ENCODE measurements at places on chromosomes 4 and X. TPM values are rescaled to one million over a fixed set of nuclear protein-coding genes. Genes with fewer than 3 reads are reported as not detected.

Gene SERTM2
- total RNA-seq, result 2.0 TPM

DNA sequence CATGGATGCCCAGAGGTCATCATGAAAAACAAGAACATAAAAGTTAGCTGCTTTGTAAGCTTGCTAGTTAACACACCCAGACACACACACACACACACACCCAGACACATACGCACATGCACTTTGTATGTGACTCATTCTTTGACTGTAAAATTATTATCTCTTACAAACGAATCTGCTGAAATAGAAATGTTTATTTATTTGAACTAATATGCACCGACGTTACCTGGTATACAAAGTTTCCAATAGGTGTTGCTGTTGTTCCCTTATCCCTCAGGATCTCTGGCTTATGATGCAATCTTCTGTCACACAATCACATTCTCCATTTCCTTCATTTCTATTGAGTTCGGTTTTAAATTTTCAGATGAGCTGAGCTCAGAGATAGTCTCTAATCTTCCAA, 209.3 kb downstream of the PTTG2 start:
- DNase-seq, result no peak
- H3K4me1 ChIP-seq, result peaks cover 12% of the 10 kb centered on the region
- H3K4me3 ChIP-seq, result no peak overlapping the region
- no peaks in the 10 kb centered on the region for H3K27me3 ChIP-seq
- no peak overlapping the region for H3K27ac ChIP-seq

DNA sequence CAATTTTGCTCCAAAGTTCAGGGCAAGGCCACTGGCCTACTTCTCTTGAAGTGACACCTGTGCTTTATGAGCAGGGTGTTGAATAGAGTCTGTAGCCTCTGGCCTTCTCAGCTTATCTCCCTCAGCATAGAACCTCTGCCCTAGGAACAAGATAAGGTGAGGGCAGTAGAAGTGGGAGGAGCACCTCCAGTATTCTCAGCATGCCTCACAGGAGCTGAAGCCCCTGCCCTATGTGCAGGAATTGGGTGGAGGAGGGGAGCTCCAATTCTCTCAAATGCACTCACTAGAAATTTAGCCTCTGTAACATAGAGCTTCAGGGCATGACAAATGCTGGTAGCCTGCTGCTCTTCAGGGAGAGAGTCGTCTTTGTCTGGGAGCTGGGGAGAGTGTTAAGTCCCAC, 479.3 kb downstream of the IL1RAPL1 start:
- no peaks in the 10 kb centered on the region for H3K27me3 ChIP-seq
- no peaks in the 10 kb centered on the region for H3K4me1 ChIP-seq
- H3K27ac ChIP-seq, result no peak overlapping the region

Gene NOX1
- total RNA-seq, result not detected

DNA sequence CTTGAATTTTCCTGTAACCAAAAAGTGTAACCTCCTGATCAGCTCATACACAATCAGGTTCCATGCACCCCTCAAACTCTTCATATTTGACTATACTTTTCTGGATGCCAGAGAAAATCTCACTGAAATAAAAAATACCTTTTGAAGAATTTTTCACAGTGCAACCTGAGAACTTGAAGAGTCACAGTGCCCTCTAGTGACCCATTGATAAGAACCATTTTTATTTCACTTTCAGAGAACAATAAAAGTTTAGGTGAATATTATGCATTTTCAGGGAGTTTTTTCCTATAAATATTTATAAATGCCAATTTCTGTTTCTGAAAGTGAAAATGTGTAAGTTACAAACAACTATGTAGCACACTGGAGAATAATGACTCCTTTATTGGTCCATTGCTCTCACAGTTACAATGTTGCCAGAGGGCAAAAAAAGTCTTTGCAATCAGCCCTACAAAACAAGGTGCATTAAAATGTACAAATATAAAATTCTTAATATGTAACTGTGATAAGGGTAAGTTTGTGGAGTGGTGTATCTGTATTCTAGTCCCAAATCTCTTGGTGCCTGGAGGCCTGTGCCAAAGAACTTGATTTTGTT, 153.6 kb upstream of the INTU start:
- no peak overlapping the region for H3K27ac ChIP-seq
- no peaks in the 10 kb centered on the region for H3K4me1 ChIP-seq
- DNase-seq, result no peak
- no peaks in the 10 kb centered on the region for H3K27me3 ChIP-seq
- H3K36me3 ChIP-seq, result no peaks in the 10 kb centered on the region

- no peaks in the 10 kb centered on the region for H3K4me1 ChIP-seq
- H3K4me3 ChIP-seq, result no peak overlapping the region
- H3K27ac ChIP-seq, result no peak overlapping the region
- no peaks in the 10 kb centered on the region for H3K27me3 ChIP-seq
- DNase-seq, result no peak
Observed at GRCh38 chr4:124334119-124334518, 378.4 kb downstream of the ANKRD50 start.

- peak; percentile 74 for DNase-seq
- peaks cover 35% of the 10 kb centered on the region for H3K4me1 ChIP-seq
- H3K27me3 ChIP-seq, result no peaks in the 10 kb centered on the region
Observed at GRCh38 chr4:150591406-150591805, 9.5 kb downstream of the MAB21L2 start.

GRCh38 chr4:23023666-23024065, 330.9 kb downstream of the GBA3 start:
- H3K4me1 ChIP-seq, result no peaks in the 10 kb centered on the region
- H3K27me3 ChIP-seq, result no peaks in the 10 kb centered on the region
- DNase-seq, result no peak
- H3K4me3 ChIP-seq, result no peak overlapping the region

Gene PAK3
- total RNA-seq, result 1.4 TPM

DNA sequence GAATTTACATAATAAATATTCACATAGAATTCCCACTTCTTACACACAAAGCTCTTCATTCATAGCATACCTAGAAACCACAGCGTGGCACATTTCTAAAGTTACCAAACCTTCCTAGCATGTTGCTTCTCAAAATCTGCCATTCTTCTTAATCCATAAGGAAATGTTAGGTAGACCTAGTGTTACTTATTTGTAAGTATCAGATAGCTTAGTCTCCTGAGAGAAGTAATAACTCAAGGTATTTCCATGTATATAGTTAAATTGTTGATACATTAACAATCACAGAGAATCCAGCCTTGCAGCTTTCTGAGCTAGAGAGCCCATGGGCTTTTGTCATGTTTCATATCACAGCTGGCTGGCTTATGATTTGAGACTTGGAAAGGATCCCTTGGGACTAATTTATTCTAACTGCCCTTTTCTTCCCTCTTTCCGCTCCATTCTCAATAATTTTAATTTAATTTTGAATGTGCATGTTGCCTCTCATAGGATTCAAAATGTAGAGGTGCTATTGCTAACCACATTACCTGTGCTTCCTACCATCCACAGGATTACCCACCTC, 17.6 kb downstream of the SH3RF1 start:
- no peaks in the 10 kb centered on the region for H3K36me3 ChIP-seq
- H3K27ac ChIP-seq, result no peak overlapping the region
- H3K4me3 ChIP-seq, result no peak overlapping the region
- no peaks in the 10 kb centered on the region for H3K4me1 ChIP-seq

GRCh38 chr4:829291-829690, 3.4 kb upstream of the CPLX1 start:
- H3K27ac ChIP-seq, result no peak overlapping the region
- peak; percentile 25 for DNase-seq
- H3K36me3 ChIP-seq, result no peaks in the 10 kb centered on the region
- H3K4me1 ChIP-seq, result peaks cover 19% of the 10 kb centered on the region
- peaks cover 29% of the 10 kb centered on the region for H3K27me3 ChIP-seq

Gene SNCA
- total RNA-seq, result 16.8 TPM

DNA sequence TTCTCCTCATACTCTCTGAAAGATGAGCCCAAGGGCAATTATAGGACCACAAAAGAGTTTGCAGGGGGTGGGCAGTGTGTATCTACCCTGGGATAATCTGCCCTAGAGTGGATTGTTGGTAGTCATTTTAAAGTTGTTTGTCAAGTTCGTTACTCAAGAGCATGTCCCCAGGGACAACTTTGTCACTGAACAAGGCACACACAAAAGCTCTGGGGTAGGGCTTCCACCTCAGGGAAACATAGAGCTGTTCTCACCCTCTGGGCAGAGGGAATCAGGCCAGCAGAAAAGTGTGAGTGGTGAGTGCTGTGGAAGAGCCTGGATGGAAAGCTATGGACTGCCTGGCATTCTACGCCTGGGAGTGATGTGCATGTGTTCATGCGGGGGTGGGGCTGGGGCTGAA, 23.3 kb upstream of the LEF1 start:
- DNase-seq, result no peak
- no peak overlapping the region for H3K4me3 ChIP-seq

- no peaks in the 10 kb centered on the region for H3K36me3 ChIP-seq
- no peak overlapping the region for H3K27ac ChIP-seq
Observed at GRCh38 chr4:55297346-55297745, 48.7 kb upstream of the SRD5A3 start.

Gene WDR17
- total RNA-seq, result 5.8 TPM

DNA sequence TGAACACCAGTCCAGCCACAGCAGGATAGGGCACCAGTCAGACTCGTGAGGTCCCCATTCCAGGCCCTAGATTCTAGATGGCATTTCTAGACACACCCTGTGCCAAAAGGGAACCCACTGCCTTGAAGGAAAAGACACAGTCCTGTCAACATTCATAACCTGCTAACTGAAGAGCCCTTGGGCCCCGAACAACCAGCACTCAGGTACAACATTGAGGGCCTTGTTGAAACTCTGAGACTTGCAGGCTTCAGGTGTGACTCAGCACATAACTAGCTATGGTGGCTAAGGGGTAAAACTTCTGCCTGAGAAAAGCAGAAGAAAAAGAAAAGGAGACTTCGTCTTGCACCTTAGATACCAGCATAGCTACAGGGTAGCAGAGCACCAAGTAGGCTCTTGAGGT, 252.9 kb upstream of the GRID2 start:
- no peaks in the 10 kb centered on the region for H3K27me3 ChIP-seq
- DNase-seq, result no peak
- no peak overlapping the region for H3K4me3 ChIP-seq
- no peaks in the 10 kb centered on the region for H3K36me3 ChIP-seq

DNA sequence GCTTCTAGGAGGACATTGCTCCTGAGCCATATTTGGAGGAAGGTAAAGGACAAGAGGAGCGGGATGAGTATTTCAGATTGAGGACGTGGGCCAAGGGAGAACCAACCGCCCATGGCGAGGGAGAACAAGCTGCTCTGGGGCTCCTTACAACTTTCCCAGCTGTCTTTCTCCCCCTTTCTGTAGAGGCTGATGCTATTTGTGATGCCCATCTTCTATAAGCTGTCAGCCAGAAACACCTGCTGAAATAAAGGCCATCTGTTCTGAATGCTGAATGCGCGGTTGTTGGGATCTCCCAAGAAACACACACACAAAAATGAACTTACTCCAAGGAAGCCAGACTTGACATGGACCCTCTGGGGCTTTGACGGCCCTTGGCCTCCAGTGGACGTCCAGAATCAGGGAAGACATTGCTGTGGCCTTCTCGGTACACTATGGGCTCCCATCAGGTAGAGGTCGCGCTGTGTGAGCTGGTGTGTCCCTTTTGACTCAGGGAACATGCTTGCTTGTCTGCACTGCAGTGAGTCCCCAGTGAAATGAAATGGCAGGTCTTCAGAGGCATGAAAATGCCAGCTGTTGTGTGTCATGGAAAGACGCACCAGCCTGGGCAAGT, 30.9 kb downstream of the RWDD4 start:
- DNase-seq, result no peak
- H3K4me1 ChIP-seq, result no peaks in the 10 kb centered on the region
- no peaks in the 10 kb centered on the region for H3K36me3 ChIP-seq
- no peak overlapping the region for H3K4me3 ChIP-seq
- no peaks in the 10 kb centered on the region for H3K27me3 ChIP-seq
- H3K27ac ChIP-seq, result no peak overlapping the region

All from sigmoid colon (tissue), 7 donors.